ENCODE measurements at places on chromosomes 6 and 20.

DNA sequence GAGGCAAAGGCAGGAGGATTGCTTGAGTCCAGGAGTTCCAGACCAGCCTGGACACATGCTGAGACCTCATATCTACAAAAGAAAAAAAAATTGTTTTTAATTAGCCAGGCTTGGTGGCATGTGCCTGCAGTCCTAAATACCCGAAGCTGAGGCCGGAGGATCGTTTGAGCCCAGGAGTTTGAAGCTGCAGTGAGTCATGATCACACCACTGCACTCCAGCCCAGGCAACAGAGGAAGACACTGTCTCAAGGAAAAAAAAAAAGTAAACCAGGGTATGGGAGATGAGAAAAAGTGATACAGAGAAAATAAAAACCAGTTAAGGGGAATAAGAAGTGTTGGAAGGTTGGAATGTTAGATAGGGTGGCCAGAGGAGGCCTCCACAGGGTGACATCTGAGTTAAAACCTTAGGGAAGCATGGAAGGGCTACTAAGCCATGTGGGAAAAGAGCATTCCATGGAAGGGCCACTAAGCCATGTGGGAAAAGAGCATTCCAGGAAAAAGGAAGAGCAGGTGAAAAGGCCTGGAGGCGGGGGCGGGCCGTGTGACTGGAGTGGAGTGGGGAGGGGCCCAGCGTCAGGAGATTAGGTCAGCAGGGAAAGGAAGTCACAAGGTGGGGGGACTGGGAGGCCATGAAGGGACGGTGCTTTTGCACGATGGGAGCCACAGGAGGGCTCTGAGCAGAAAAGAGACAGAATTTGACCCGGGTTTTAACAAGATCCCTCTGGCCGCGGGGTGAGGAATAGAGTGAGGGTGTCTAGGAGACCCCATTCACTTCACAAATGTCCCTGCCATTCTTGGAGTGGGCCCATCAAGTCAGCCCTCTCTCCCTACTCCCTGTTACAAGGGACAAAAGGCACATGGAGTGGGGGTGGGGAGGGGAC is 18.3 kb downstream of the CPNE5 start:
- DNase-seq, result no peak

- DNase-seq, result no peak
Measured at GRCh38 chr20:9884061-9884460, 45.2 kb upstream of the PAK5 start.

DNA sequence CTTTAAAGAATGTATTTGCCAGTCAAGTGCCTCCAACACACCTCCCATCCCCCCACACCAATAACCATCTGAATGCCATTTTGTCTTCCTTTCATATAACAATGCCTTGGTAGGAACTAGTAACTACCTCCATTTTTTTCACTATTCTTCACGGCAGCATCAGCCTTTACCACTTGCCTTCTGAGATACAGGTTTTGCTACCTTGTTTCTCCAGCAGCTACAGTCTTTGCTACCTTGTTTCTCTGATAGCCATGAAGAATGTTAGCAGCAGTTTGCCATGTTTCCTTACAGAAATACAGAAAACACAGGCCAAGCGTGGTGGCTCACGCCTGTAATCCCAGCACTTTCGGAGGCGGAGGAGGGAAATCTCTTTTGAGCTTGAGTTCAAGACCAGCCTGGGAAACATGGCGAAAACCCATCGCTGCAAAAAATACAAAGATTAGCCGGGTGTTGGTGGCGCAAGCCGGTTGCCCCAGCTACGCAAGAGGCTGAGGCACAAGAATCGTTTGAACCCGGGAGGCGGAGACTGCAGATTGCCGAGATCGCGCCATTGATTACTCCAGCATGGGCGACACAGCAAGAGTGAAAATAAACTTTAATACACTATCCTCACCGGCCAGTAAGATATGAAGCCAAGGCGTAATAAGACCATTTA is 100.9 kb downstream of the HFE start:
- no peak for DNase-seq

DNA sequence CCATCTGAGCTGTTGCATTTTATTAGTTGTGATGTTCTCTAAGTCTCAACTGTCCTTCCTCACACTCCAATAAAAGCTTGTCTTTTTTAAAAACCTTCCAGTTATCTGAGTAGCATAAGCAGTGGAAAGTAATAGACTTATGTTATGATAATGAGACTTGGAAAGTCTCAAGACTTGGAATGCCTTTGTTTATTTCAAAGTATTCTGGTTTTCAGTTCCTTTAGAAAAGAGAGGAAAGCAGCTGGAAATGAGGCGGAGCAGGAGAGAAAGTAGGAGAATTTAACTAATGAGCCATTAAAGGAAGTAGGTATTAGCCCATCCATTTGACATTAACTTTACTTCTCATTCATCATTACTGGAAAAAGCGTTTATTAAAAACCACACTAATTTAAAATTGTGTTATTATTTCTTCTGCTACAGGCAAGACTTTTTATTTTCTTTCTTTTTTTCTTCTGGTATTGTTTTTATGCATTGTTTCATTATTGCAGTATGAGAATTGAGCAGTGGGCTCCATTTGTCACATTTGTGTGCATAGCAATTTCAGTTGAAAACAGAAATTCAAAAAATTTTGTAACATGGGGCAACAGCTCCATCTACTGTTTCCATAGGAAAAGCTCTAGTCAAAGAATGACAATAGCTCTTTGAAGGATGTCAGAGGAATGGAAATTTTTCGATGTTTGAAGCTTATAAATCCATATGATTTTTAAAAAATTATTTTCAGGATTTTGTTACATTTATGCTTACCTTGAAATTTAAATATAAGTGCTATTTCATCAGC is 194.8 kb downstream of the COL9A1 start:
- DNase-seq, result no peak

GRCh38 chr6:15987569-15987968 is 141.3 kb upstream of the MYLIP start:
- DNase-seq, result no peak

DNA sequence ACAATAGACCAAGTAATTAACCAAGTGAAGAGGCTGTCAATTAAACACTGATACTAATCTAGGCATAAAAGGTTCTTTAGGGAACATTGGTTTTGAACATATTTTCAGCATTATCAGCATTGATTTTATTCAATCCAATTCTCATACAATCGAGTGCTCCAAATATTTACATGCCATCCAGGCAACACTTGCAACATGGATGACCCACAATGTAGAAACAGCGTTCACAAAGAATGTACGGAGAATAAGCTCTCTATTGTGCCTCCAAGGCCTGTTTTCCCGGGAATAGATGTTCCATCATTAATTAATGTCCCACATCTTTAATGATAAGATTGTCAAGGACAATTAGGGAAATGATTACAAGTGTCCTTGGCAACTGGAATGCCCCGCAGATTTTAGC is 117.4 kb downstream of the RFX6 start:
- DNase-seq, result no peak

DNA sequence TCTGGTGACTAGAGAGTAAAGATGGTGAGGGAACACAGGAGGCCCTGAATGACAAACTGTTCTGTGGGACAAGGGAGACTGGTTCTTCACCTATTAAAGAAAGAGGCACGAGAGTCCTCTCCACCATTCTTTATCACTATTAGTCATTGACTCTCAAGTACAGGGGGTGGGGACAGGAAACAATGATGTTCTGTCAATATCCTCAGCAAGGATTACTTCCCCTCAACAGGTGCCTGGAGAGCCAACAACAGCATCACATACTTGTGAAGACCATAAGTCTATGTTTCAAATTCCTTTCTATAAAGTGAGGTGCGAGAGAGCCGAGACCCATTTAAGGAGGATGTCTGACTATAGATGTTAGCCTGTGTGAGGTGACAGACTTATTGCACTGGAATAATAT is 72.4 kb upstream of the TBC1D7 start:
- DNase-seq, result no peak

DNA sequence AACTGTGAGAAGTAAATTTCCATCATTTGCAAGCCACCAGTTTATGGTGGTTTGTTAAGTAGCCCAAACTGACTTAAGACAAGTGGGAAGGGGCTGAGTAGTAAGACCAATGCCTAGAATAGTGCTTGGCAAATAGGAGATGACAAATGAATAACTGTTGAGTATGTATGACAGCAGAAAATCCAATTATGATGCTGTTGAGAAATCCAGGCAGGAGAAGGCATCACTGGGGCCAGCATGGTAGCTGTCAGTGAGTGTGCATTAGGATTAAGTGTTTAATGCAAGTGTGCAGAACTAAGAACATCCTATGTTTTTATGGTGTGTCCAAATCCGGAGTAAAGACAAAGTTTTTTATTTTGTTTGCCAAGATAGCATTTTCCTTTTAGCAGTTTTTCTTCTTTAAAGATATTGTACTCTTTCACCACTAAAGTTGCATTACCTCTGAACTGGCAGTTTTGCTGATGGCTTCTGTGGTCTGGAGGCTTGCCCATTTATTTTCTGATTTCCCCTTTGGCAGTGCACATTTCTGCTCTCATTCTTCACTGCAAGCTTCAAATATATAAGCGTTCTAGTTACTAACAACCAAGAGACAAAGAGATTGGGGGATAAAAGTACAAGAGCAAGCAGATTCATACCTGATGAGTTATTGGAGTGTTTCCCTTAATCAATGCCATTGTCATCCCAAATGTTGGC is 289.7 kb downstream of the KCNQ5 start:
- DNase-seq, result no peak

DNA sequence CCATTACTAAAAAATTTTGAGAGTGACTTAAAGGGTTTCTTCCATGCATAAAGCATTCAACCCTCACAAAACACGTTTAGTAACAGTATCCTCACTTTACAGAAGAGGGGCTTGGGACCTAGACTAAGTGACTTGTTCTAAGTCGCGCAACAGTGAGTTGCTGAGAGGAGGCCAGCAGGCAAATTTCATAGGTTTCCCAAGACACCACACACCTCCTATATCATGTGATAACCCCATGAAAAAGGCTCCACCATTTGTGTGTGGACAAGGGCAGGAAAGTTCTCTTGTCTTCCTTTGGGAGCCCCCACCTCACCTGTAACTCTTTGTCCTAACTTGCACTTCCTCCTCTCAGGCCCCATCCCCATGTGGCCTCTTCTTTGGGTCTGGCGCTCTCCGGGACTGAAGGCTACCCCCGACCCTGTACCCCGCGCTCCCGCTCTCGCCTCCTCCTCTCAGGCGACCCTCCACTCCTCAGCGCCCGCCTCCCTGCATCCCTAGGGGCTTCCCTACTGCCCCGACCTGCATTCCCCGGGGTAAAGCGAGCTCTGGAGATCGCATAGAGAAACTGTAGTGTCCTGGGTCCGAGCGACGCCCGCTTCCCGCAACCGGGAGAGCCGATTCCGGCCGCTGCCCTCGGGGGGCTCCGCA is 392 bp downstream of the PSMB8 start:
- no peak for DNase-seq

- DNase-seq, result no peak
Measured at GRCh38 chr6:71345476-71346333, 57.1 kb downstream of the OGFRL1 start.

GRCh38 chr6:90078513-90079289 is 184.4 kb downstream of the GJA10 start:
- DNase-seq, result no peak

DNA sequence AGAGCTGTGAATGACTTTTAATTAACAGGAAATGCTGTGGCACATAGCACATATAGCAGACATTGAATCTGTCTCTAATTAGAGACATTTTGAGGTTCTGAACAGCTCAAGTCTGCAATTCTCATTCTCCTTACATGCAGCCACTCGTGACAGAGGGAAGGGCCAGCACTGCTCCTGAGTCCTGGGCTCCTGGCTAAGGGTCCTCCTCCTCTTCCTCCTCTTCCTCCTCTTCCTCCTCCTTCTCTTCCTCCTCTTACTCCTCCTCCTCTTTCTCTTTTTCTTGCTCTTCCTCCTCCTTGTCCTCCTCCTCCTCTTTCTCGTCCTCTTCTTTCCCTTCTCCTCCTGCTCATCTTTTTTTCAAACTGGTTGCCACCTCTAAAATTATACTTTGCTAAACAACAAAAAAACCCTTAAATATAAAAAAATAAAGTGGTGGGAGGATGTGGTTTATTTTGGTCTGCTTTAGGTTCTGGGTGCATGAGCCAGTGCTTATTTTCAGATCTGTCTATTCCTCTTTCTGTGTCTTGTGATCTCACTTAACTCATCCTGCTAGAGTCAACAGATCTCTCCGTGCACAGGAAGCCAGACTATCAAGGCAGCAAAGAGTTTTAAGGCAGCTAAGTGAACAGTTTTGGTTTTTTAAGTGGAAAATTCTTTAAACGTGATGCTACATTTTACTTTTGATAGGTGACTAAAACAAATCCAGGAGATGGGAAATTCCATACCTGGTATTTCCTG is 159.3 kb downstream of the CD83 start:
- DNase-seq, result no peak

DNA sequence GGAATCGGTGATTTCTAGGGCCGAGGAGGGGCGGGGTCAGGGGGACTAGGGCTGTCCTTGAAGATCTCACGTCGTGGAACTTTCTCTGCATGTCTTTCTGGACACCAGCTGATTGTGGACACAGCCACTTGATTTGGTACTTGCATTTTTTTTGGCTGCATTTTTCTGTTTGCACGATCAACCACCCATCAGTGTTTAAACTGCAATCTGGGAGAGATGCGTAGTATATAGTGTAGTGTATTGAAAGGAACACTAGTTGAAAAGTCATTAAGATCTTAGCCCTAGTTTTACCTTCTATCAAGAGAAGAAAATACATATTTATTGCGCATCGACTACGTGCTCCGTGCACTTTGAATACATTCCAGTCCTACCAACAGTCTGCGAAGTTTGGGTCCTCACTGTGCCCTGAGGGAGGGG is 657 bp downstream of the NT5DC1 start:
- DNase-seq, result no peak

- DNase-seq, result no peak
Measured at GRCh38 chr20:36644032-36644705, 1.8 kb downstream of the SLA2 start.

DNA sequence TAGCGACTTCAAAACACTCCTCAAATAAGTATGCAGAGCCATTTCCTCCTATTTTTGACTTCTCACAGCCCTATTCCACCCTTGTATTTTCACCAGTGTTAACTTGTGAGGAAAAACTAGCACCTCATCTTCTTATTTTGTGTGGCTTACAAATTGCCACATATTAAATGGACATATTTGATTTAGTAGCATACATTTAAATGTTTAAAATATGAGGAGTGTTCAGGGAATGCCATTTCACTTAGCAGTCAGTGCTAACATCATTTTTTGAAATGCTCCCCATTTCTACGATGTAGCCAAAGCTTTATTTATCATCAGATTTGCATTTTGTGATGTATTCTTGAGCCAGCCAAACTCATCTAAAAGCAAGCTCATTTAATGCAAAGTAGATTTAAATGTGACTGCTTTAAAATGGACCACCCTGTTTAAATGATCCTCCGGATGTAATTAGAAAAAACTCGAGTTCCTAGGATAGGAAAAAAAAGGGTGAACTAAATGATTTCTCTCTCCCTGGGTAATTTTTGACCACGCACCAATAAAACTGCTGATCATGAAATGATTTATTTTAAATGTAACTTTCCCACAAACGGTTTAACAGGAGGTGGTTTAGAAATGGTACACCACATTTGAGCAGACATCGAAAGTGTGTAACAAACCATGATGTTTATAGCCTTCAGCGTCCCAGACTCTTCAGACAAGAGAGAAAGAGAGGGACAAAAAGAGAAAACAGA is 172.6 kb downstream of the CD83 start:
- DNase-seq, result no peak

- DNase-seq, result no peak
Measured at GRCh38 chr20:47972916-47973309, 187.6 kb upstream of the SULF2 start.

- no peak for DNase-seq
Measured at GRCh38 chr6:128725271-128726233, 157.4 kb upstream of the LAMA2 start.
